ENCODE measurements at places on chromosomes 1 and 21.
A peak's percentile ranks its signal among the peaks of the same experiment; 100 is the strongest.

DNA sequence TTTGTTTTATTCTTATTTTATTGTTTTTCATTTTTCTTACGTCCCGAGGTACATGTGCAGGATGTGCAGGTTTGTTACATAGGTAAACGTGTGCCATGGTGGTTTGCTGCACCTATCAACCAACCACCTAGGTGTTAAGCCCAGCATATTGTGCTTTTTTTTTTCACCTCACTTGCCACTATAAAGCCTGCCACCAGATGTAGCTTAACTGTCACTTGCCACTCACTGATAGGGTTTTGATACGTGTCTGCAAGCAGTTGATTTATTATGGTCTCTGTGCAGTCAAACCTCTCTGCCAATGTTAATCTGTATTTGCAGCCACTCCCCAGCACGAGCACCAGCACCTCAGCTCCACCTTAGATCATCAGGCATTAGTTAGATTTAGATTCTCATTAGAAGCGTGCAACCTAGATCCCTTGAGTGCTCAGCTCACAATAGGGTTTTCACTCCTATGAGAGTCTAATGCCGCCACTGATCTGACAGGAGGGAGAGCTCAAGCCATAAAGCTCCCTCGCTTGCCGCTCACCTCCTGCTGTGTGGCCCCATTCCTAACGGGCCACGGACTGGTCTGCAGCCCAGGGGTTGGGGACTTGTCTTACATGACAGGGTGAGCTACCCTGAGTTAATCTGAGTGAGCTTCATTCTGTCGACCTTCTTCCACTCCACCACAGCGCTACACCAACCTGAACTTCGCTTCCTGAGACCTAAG, 17.9 kb upstream of the ABCG1 start:
- no peak for DNase-seq

GRCh38 chr1:25820247-25821111, 725 bp downstream of the MTFR1L start:
- DNase-seq, result peak; percentile 82

DNA sequence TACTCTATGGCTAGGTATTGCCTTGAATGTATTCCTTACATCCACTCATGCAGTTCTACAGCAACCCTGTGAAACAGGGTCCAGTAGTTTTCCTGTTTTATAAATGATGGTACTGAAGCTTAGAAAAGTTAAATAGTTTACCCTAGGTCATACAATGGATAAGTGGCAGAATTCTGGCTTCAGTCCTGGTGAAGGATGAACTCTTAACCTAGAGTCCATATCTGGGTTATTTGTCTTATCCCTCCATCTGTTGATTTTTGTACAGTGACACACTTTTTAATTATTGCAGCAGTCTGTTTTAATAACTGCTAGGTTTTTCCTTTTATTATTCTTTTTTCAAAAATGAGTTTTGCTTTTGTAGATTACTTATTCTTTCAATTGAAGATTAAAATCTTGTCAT, 263.9 kb downstream of the DNM3 start:
- DNase-seq, result no peak

DNA sequence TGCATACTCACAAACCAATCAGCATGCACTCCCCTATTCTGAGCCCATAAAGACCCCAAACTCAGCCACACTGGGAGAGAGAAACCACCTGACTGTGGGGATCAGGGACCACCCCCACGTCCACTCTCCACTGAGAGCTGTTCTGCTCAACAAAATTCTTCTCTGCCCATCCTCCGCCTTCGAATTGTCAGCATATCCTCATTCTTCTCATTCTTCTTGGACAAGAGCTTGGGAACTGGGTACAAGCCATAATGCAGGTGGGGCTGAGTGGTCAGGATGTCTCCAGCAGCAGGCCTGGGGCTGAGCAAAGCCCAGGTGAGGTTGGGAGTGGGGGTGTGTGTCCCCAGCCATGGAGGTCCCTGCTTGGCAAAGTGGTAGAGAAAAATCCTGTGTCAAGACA, 34.6 kb upstream of the IFNGR2 start:
- DNase-seq, result no peak

- DNase-seq, result peak; percentile 63
Measured at GRCh38 chr1:35030756-35031446, 844 bp downstream of the ZMYM6 start.

DNA sequence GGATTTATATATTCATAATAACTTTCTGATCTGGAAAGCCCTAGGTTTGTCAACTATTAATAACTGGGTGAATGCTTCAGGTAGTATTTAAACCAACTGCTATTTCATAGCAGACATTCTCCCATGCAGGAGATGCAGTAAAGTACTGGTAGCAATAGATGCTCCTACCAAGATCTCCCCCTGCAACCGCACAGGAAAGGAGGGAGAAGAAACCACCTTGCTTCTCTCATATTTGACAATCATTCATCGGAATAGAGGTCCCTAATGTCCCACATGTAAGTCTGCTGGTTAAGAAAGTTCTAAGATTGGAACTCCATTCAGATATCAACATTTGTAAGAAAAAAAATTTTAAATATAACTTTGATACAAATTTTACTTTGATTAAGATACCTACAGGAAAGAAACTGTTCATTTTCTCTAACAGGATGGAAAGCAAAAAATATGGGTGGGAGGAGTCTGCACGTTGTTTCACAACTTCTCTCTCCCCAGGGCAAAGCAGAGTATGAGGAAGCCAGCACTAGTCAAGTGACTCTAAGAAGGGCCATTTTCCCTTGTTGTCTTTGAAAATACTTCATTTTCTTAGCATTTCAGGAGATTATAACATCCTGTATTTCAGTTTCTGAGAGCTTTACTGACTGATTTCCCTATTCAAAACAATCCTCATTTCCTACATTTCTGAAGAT, at the start of gene PYHIN1:
Gene PYHIN1 (plus strand): TSS at position 498 of the 683 bp plus-strand sequence. CDS start 5,359 bp downstream, outside the sequence.
- peak; percentile 26 for DNase-seq

- DNase-seq, result no peak
Measured at GRCh38 chr1:23543707-23544443, 12.8 kb upstream of the E2F2 start.

GRCh38 chr1:240441669-240442068, 170.3 kb downstream of the GREM2 start:
- no peak for DNase-seq

GRCh38 chr1:103783944-103784377, 34.3 kb downstream of the AMY1C start:
- DNase-seq, result no peak

- DNase-seq, result no peak
Measured at GRCh38 chr1:76292418-76293184, 218.1 kb downstream of the ST6GALNAC3 start.

DNA sequence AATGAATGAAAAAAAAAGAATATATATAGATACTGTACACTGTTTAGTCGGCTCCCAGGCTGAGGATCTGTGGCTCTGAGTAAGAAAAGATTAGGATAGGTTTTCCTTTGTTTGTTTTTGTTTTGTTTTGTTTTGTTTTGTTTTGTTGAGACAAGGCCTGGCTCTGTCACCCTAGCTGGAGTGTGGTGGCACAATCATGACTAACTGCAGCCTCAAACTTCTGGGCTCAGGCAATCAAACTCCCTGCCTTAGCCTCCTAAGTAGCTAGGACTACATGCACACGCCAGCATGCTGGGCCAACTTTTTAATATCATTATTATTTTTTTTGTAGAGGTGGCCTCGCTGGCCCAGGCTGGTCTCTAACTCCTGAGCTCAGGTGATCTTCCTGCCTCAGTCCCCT, 87.9 kb upstream of the PTBP2 start:
- no peak for DNase-seq

DNA sequence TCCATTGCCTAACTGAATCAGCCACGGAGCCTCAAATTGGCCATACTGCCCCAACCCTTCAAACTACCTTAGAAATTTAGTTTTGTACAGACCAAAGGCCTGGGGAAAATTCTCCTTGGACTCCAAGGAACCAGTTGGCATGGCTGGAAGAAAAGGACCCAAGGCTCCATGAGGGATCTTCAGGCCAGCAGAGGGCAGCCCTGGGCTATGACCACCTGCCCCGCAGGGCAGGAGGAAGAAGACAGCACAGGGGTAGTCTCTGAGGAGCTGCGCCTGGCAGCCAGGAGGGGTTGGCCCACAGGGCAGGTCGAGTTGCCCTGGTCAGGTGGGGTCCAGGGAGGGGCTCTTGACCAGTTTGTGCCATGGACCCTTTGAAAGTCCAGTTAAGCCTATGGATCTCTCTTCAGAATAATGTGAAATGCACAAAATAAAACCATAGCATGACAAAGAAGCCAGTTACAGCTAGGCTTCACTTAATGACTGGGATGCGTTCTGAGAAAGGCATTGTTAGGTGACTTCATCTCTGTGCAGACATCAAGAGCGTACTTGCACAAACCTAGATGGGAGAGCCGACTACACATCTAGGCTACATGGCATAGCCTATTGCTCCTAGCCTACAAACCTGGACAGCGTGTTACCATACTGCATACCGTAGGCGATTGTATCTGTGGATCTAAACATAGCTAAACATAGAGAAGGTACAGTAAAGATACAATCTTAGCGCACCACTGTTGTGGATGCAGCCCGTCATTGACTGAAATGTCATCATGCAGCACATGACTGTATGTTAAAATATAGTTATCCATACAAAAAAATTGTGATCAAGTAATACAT, 26.1 kb downstream of the CACNA1S start:
- peak; percentile 52 for DNase-seq

- DNase-seq, result no peak
Measured at GRCh38 chr1:230725256-230726012, 11.5 kb upstream of the AGT start.

- DNase-seq, result no peak
Measured at GRCh38 chr1:148263906-148264255, 111.8 kb upstream of the NBPF11 start.

DNA sequence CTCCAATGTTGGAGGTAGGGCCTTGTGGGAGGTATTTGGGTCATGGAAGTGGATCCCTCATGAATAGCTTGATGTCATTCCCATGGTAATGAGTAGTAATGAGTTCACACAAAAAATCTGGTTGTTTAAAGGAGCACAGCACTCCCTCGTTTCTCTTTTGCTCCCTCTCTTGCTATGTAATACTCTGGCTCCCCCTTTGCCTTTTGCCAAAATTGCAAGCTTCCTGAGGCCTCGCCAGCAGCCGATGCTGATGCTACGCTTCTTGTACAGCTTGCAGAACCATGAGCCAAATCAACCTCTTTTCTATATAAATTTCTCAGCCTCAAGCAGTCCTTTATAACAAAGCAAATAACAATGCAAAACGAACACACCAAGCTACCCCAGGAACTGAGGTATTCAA, 80.9 kb downstream of the LHX9 start:
- no peak for DNase-seq

DNA sequence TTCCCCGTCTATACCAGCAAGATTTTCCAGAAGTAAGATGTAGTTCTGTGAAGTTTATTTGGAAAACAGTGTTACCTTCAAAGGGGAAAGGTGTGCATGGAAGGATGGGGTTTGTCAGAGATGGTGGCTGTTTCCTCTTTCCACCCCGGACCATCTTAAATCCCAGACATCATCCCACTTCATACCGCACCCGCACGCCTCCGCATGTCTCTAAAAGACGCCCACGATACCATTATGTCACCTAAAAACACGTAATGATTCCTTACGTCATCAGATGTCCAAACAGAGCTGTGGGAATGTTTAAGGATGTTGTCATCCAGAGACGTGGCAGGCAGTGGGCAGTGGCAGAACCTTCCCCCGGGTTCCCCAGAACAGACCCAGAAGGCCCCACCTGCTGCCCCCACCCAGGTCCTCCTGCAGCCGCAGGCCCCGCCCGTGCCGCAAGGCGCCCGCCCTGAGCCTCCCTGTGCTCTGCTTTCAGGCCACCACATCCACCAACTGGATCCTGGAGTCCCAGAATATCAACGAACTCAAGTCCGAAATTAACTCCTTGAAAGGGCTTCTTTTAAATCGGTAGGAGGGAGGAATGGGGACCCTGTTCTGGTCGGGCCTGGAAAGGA, 152.2 kb downstream of the PEX14 start:
- DNase-seq, result no peak

DNA sequence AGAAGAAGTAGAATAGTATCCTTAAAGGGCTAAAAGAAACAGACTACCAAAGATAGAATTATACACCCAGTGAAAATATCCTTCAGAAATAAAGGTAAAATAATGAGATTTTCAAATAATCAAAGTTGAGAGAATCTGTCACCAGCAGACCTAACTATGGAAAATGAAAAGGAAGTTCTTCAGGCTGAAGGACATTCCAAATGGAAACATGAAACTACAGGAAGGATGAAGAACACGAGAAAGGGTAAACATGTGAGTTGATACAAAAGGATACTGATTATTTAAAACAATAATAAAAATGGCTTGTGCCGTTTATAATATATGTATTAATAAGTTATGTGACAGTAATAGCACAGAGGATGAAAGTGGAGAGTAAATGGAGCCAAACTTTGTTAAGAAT, 57.1 kb upstream of the SLFNL1 start:
- no peak for DNase-seq

DNA sequence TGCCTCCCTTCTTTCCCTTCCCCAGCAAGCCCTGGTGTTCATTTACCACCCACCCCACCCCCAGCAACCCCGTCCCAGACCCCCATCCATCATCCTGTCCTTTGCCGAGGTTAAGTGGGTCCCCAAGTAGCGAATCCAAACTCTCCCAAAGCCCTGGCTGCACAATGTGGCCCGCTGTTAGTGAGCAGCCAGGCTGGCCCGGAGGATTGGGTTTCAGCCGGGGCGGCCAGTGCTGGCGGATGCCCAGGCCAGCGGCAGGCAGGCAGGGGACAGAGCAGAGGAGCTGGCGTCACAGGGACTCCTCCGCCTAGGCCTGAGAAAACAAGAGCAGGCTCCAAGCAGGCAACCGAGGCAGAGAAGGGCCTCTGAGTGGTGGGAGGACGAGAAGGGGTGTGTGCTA, 61.4 kb downstream of the EPHB2 start:
- DNase-seq, result no peak

GRCh38 chr1:115712911-115713609, 55.5 kb downstream of the CASQ2 start:
- DNase-seq, result no peak

DNA sequence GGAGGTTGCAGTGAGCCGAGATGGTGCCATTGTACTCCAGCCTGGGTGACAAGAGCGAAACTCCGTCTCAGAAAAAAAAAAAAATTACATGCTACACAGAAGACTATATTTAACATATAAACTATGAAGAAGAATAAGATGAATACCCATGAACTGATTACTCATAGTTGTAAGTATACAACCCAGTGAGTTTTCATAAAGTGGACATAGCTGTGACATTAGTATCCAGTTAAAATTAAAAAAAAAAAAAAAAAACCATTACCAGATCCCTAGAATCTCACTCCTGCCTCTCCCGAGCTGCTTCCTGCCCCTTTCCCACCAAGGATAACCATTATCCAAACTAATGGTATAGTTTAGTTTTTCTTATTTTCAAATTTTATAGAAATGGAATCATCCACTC, 37.4 kb downstream of the UBE4B start:
- no peak for DNase-seq
